ENCODE measurements at places on chromosomes 1 and 21.

GRCh38 chr1:17893891-17894631 lies 138.9 kb downstream of the ACTL8 start:
- DNase-seq, result no peak

- DNase-seq, result no peak
These were observed 19.3 kb downstream of the F3 start for GRCh38 chr1:94522304-94522703.

- no peak for DNase-seq
These were observed 124.3 kb downstream of the PGBD5 start for GRCh38 chr1:230301822-230302221.

- no peak for DNase-seq
These were observed 4.9 kb downstream of the PTPN7 start for GRCh38 chr1:202155478-202156021.

DNA sequence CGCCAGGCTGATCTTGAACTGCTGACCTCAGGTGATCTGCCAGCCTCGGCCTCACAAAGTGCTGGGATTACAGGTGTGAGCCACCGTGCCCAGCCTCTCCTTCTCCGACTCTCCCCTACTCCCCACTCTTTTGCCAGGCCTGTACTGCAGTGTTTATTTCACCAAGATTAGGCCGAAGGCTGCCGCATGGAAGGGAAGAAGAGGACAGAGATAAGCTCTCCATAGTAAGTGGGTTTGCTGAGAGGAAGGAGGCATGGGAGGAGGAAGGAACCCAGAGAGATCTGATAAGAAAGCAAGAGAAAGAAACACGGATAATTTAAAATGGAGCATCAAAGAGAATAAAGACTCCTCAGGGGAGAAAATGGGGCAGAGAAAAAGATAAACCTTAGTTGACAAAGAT lies 8.7 kb downstream of the PTCH2 start:
- DNase-seq, result no peak

- no peak for DNase-seq
These were observed 1.9 kb upstream of the SAMD13 start for GRCh38 chr1:84299536-84300170.

DNA sequence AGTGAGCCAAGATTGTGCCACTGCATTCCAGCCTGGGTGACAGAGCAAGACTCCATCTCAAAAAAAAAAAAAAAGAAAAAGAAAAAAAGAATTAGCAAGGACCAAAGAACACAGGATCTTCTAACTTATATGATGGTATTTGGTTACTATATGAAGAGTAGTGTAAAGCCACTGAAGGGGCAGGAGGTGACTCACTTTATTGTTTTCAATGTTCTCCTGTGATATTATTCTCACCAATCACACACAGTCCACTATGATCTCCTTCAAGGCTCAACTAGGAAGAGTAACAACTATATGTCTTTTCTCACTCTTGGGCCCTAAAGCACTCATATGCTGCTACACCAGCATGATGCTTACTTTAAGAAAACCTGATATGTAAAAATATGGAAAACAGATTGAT lies 26.7 kb downstream of the RC3H1 start:
- no peak for DNase-seq

DNA sequence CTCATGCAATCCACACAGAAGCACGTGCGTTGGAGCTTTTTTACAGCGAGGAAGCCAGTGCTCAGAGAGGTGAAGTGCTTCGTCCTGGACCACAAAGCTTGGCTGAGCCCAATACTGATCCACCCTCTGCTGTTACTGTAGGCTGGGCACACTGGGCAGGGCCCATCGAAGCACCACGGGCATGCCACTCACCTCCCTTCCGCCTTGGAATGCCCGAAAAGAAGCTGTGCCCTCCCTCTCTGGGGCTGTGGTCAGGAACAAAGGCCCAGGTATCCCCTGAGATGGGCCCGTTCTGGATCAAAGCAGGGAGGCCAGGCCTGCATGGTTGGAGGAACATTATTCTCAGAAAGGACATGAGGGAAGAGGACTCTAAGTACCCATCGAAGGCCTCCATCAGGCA lies 206.7 kb upstream of the C1orf174 start:
- DNase-seq, result no peak

- no peak for DNase-seq
These were observed 53.2 kb downstream of the LRIG2 start for GRCh38 chr1:113126207-113126606.

DNA sequence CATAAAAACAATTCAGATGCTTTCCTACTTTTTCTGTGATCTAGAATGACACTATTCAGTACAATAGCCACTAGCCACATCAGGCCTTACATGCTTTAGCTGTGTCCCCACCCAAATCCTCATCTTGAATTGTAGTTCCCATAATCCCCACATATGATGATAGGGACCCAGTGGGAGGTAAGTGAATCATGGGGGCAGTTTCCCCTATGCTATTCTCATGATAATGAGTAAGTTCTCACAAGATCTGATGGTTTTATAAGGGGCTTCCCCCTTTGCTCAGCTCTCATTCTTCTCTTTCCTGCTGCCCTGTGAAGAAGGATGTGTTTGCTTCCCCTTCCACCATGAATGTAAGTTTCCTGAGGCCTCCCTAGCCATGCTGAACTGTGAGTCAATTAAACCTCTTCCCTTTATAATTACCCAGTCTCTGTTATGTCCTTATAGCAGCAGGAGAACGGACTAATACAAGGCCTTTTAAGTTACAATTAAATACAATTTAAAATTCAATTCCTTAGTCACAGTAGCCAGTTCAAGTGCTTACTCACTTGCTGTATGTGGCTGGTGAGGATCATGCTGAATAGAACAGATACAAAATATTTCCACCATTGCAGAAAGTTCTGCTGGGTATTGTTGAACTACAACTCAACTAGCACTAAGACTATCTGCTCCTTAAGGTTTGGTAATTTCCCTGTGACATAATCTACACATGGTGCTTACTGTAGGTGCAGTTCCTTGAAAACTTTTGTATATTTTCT lies 106.7 kb downstream of the SCMH1 start:
- no peak for DNase-seq

DNA sequence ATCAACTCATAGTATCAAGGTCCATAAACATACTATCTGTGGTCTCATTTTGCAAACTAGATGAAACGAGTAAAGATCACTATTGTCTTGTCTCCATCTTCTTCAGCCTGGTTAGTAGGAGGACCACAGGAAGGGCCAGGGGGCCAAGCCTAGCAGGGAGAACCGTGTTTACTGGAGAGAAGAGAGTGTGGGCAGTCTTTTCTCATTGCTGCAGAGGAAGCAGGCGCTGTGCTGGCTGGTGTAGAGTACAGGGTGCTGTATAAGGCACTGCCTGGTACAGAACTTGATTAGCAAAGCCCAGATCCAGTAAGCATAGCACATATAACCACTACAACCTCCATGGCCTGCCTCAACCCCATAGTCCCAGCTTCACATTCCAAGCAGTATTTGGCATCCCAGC lies 10.0 kb upstream of the B4GALT3 start:
- no peak for DNase-seq

- DNase-seq, result no peak
These were observed 82.5 kb upstream of the EDN2 start for GRCh38 chr1:41566969-41567368.

DNA sequence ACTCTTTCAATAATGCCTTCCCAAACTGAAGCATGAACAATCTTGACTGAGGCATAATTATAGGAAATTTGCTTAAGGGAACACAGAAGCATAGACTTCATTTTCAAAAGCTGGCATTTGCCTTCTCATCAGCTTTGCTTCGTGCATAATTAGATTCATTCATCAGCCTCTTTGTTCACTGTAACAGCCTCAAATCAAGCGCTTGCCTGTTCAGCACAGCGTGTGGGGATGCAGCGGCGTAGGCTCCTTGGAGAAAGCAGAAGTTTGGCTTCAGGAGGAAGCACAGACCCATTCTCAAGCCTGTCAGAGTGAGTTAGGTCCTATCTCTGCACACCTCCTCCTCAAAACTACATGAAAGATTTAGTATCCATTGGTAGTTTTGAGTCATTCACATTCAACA lies 246.4 kb upstream of the MAP1LC3C start:
- DNase-seq, result no peak

- no peak for DNase-seq
These were observed 82.8 kb downstream of the AXDND1 start for GRCh38 chr1:179448437-179449149.

DNA sequence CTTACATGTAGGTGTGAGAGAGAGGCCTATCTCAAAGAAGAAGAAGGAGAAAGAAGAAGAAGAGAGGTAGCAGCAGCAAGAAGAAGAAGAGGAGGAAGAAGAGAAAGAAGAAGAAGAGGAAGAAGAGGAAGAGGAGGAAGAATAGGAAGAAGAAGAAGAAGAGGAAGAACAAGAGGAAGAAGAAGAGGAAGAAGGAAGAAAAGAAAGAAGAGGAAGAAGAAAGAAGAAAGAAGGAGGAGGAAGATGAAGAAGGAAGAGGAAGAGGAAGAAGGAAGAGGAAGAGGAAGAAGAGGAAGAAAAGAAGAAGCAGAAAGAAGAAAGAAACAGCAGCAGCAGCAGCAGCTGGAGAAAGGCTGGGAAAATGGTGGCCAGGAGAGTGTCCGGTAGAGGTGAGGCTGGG lies 10.3 kb upstream of the AZIN2 start:
- no peak for DNase-seq

GRCh38 chr21:17548262-17548661 lies 35.4 kb downstream of the CXADR start:
- no peak for DNase-seq

DNA sequence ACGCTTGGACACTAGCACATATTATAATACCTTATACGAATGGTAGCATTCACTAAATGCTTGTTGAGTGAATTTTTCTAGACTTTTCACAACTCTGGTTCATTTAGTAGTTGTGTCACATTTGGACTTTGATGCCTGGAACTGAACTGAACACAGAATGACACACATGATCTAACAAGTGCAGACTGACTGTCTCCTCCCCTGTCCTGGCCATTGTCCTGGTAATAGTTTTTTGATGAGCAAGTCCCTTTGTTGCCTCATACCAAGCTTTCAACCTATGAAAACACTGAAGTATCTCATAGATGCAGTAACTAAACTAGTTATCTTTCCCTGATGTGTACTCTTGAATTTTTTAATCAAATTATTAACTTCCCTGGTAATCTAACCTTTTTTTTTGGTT lies 66.4 kb downstream of the LRRC8D start:
- no peak for DNase-seq

DNA sequence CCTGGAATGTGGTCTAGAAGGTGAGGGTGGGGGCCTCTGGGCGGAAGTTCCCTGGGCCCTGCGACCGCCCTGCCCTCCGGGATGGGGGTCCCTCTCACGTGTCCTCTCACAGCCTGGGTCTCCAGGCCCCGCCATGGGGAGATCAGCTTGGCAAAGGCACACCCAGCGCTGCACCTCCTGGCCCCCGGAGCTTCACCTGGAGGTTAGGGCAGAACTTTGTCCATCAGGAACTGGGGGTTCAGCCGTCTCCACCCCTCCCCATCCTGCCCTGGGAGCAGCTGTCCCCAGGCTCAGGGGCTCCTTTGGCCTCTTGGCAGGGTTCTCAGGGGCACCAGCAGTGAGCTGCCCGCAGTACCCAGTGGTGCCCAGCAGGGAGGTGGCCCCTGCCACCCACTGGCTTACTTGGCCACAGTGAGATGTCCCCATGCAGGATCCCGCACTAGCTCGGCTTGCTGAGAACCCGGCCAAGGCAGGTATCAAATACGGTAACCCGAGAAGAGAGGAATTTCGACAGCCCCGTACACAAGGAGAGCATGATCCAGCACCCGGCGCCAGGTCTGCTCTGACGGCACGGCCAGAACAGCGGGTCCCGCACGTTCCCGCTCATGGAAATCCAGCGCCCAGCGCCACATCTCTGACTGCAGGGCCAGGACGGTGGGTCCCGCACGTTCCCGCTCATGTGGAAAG lies 36.7 kb downstream of the RRP1 start:
- DNase-seq, result no peak

DNA sequence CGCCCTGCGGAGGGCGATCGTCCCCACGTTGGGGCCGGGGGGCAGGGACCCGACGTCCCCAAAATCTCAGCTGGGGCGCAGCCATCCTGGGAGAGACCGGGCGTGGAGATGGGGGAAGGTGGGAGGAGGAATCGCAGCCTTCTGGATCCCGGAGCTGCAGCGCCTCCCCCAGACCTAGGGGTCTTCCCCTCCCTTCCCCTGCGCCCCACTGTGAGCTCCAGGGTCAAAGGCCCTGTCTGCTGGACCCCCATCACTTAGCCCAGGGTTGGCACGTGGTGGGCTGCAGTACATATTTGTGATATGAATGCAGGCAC lies 90.2 kb upstream of the VAMP3 start:
- no peak for DNase-seq

DNA sequence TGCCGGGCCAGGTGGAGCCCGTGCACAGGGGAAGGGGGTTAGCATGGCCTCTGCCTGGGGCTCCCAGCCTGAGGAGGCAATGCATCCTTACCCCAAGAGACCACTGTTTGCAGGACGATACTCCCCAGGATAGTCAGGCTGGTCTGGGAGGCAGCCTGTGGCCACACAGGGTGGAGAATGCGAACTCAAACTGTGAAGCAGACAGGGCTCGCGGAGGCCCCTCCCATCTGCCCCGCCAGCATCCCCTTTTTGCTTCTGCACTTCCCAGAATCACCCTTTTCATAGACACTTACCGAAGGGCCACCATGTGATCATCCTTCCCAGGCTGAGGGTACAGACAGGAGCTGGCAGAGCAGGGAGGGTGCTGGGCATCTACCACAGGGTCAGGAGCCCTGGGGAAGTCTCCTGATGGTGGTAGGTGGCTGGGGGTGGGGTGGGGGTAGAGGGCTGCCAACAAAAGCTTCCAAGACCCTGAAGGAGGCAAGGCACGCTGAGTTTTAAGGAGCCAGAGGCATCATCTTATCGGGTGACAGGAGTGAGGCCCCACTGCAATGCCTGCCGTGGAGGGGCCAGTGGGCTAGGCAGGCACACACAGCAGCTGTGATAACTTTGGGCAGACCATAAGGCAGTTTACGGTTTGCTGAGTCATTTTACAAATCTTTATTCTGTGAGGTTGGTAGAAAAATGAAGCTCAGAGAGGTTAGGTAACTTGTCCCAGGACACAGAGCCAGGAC lies 31.3 kb upstream of the BTG2 start:
- no peak for DNase-seq

GRCh38 chr21:30243691-30244090 lies 27.8 kb upstream of the CLDN8 start:
- no peak for DNase-seq

- DNase-seq, result no peak
These were observed 31.4 kb downstream of the ZBTB17 start for GRCh38 chr1:15944308-15945010.

DNA sequence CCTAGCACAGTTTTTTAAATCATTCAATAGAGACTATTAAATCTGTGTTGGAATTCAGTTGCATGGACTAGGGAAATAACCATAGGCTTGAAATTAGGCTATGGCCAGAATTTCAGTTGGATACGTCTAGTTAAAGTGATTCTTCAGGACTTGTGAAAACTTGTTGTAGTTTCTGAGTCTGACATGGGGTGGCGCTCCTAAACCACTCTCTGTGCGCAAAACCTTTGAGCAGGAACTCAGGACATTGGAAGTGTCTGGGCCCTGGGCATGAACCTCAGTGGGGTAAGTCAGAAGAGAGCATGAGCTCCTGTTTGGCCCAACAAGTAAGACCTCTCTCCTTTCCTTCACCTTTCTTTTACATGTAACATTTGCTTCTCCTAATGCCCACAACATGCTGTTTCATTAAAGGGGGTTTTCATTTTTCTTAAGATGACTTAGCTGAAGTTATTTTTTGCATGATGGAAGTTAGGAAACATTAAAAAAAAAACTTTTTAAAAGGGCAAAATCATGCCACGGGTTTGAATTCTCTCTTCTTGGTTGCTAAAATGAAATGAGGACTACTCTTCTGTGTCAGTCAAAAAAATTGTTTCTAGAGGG lies 17.1 kb upstream of the CCDC190 start:
- no peak for DNase-seq

All from effector CD4-positive, alpha-beta T cell (primary cell).